Panc1 (cell line): ENCODE measurements at places on chromosomes 7 and 10. TPM values are rescaled to one million over a fixed set of nuclear protein-coding genes. Genes with fewer than 3 reads are reported as not detected.

DNA sequence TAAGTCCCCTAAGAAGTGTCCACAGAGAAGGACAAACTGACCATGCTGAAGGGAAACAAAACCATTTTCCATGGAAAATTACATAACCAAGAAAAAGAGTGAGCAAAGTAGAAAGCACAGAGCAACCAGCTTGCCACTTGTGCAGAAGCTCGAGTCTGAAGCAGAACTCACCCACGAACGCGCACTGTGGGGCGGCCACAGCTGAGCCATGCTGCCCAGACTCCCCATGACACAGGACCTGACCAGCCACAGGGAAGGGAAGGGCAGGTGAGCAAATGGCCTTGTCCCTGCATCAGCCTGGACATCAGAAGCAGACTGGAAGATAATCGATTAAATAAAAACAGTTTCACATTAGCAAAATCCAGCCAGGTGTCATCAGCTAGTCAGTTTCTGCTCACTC, 95.7 kb downstream of the TCERG1L start:
- H3K4me3 ChIP-seq = no peak overlapping the region
- DNase-seq = no peak
- H3K4me1 ChIP-seq = no peaks in the 10 kb centered on the region
- peaks cover 6% of the 10 kb centered on the region; the same call in 1 of the 2 replicates for H3K27me3 ChIP-seq

DNA sequence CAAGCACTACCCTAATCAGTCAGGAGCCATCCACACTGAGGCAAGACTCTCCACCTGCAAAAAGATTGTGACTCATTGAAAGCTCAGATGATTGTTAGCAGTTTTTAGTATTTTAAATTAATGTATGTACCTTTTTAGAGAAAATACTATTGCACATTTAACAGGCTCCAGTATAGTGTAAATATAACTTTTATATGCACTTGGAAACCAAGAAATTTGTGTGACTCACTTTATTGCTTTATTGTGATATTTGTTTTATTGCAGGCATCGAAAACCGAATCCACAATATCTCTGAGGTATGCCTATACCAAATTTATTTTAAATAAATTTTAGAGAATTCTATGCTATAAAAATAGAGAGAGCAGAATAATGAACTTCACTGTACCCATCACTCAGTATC, 122.0 kb downstream of the TEX36 start:
- peaks cover 30% of the 10 kb centered on the region for H3K27me3 ChIP-seq
- H3K36me3 ChIP-seq = no peaks in the 10 kb centered on the region
- H3K4me1 ChIP-seq = no peaks in the 10 kb centered on the region
- H3K27ac ChIP-seq = no peak overlapping the region
- H3K4me3 ChIP-seq = no peak overlapping the region
- no peak for DNase-seq

DNA sequence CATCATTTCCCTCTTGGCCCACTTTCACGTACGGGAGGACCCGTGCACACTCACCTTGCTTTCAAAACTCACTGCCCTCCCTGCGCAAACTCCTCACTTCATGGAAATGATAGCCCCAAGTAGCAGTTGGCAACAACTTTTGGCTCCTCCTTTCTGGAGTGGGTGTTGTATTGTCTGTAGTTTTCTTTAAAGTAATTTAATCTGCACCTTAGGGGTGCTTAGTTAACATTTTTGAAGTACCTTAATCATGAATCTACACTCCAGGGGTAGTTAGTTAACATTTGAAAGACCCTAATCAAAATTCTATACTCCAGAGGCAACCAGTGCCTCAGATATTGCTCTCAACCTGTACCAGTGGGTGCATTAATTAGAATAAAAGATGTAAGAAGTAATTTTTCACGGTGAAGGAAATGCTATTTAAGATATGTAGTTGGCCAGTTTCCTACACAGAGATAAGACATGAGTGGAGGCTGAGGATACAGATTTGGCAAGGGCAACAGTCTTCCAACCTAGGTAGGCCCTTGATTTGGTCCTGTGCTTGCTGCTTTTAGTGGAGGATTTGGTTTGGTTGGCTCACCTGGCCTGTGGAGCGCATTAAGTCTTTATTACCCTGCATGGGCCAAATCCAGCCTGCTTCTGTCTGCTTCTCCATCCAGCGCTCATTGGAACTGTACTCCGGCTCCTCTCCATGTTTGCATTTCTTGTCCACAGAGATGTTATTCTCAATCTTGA, 93.0 kb downstream of the EXOC4 start:
- DNase-seq = no peak
- no peak overlapping the region for H3K27ac ChIP-seq
- no peaks in the 10 kb centered on the region for H3K36me3 ChIP-seq

GRCh38 chr7:1939434-1940401, 269.6 kb downstream of the ELFN1 start:
- H3K4me1 ChIP-seq = no peaks in the 10 kb centered on the region
- no peaks in the 10 kb centered on the region for H3K27me3 ChIP-seq
- no peaks in the 10 kb centered on the region for H3K36me3 ChIP-seq
- no peak overlapping the region for H3K4me3 ChIP-seq
- no peak for DNase-seq
- H3K27ac ChIP-seq = no peak overlapping the region

The TLX1 gene
- total RNA-seq = 0.13 TPM

DNA sequence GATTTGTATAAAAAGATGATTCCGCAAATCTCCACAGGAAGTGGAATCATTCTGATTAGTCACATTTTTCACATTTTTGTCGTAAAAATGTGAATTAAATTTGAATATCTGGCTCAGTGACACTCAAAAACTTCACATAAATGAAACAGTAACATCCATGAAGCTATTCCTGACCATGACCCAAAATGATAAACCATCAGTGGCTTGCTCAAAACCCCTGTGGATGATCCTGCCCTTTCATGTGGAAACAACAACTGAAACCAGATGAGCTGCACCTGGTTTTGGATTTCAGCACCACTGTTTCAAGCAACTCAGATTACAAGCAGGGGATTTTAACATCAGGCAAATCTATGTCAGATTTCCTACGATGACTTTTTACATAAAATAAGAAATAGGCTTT, 80.3 kb downstream of the AMPH start:
- no peak overlapping the region for H3K27ac ChIP-seq
- no peaks in the 10 kb centered on the region for H3K4me1 ChIP-seq

DNA sequence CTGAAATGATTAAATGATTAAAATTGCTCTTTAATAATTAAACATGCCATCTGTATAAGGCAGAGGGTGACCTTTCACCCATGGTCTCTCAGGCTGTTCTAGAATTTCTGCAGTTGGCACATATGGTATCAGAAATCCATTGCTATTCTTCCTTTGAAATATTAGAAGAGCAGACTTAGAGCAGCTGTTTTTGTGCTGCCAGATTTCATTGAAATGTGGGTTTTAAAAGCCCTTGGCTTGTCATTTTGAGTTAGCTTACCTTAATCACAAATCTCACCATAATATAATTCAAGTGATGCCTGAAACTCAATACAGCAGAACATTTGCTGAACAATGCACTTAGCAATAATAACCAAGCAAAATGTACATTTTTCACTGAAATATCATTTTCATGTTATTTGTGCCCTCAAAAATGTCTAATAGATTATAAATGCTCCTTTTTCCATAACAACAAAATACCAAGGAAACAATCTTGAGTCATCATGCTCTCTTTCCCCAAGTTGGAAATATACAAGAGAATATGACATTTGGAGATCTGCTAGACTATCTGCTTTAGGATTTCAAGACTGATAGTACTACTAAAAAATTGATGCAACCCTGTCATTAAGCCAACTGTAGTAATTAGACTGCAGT, 16.1 kb upstream of the PTTG1IP2 start:
- H3K4me1 ChIP-seq = 0 out of 2 replicates have a peak, but pooled peaks cover 4% of the 10 kb centered on the region
- no peak for DNase-seq
- no peak overlapping the region for H3K4me3 ChIP-seq
- H3K27ac ChIP-seq = no peak overlapping the region

DNA sequence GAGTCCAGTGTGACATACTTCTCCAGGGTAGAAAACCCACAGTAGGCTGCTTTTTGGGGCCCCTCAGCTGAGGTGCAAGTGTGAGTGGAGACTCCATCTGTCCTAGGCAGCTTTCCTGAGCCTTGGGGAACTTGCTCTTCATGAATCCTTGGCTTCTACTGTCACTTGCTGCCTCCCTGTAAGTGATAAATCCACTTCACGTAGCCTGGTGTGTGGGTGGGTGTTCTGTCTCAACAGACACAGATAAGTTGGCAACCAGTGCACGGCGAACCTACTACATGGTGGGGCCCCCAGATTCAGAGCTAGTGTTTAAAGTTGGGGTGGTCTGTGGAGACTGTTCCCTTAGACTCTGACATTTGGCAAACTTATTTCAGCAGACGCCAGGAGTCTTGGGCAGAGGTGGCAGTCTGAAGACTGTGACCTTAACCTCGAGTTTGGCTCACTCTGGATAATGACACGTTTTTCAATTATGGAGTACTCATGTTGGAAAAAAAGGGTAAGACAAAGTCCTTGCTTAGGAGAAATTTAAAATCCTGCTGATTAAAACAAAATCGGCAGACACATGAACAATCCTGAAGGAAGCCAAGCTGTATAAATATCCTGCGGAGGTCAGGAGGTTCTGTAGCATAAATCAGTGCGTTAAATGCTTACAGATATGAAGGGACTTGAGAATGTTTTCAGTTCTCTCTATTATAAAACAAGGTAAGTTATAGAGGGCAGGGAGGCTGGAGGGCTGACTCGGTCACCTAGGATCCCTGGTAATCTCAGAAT, 376.9 kb downstream of the PHTF2 start:
- H3K27me3 ChIP-seq = peaks cover 2% of the 10 kb centered on the region; the same call in 1 of the 2 replicates
- H3K4me1 ChIP-seq = no peaks in the 10 kb centered on the region
- no peak overlapping the region for H3K4me3 ChIP-seq

The SLC26A3 gene
- total RNA-seq = 0.36 TPM

The GRM8 gene
- total RNA-seq = not detected

The FXYD4 gene
- total RNA-seq = not detected

The CPA1 gene
- total RNA-seq = 7.6 TPM

The CPA5 gene
- total RNA-seq = not detected

GRCh38 chr7:70005891-70006260, 407.6 kb downstream of the AUTS2 start:
- no peak for DNase-seq
- H3K4me3 ChIP-seq = no peak overlapping the region
- no peaks in the 10 kb centered on the region for H3K27me3 ChIP-seq
- H3K4me1 ChIP-seq = no peaks in the 10 kb centered on the region
- H3K27ac ChIP-seq = no peak overlapping the region

The FAM25G gene
- total RNA-seq = not detected

The SHTN1 gene
- total RNA-seq = 67.8 TPM
